ENCODE measurements at places on chromosomes 5 and 9. TPM values are rescaled to one million over a fixed set of nuclear protein-coding genes. Genes with fewer than 3 reads are reported as not detected.

The SNCAIP gene
- not detected for total RNA-seq

The SLC25A48 gene
- total RNA-seq = 0.15 TPM

The FAM153A gene
- total RNA-seq = not detected

The SLC6A19 gene
- total RNA-seq = not detected

The INSL4 gene
- 13.9 TPM for total RNA-seq

The PRSS3 gene
- total RNA-seq = 15.2 TPM

The SLC36A2 gene
- not detected for total RNA-seq

The FOXD4L6 gene
- not detected for total RNA-seq

The FBP1 gene
- total RNA-seq = not detected

The KIF4B gene
- not detected for total RNA-seq

The PCSK5 gene
- total RNA-seq = 0.92 TPM

The FRRS1L gene
- 0.30 TPM for total RNA-seq

The PCAT7 gene
- total RNA-seq = 1.1 TPM

The MED27 gene
- 32.5 TPM for total RNA-seq

The FIBCD1 gene
- total RNA-seq = 10.7 TPM

The PDE6A gene
- total RNA-seq = 0.17 TPM

The PPP1R26 gene
- 19.4 TPM for total RNA-seq

The ARAP3 gene
- 4.6 TPM for total RNA-seq

The SHC3 gene
- 0.46 TPM for total RNA-seq

The OR1Q1 gene
- total RNA-seq = not detected

The ANKRD18A gene
- 4.9 TPM for total RNA-seq

The ACTBL2 gene
- total RNA-seq = 0.07 TPM

The ACOT12 gene
- not detected for total RNA-seq

The ZNF879 gene
- 0.60 TPM for total RNA-seq

The BAAT gene
- total RNA-seq = 0.43 TPM

The ZBTB26 gene
- total RNA-seq = 1.9 TPM

The ITK gene
- total RNA-seq = not detected

The PCDHB7 gene
- not detected for total RNA-seq

The SWI5 gene
- total RNA-seq = 46.0 TPM

The PAPPA gene
- total RNA-seq = 33.6 TPM

The BNC2 gene
- 4.2 TPM for total RNA-seq

The SKP1 gene
- 649 TPM for total RNA-seq

The NEUROG1 gene
- not detected for total RNA-seq

The DMRTA1 gene
- 0.83 TPM for total RNA-seq

The UBLCP1 gene
- 32.4 TPM for total RNA-seq

Data from A549 treated with RU486 at 1 μM for 4 hours (cell line).